ENCODE measurements at places on chromosomes 4 and X.

DNA sequence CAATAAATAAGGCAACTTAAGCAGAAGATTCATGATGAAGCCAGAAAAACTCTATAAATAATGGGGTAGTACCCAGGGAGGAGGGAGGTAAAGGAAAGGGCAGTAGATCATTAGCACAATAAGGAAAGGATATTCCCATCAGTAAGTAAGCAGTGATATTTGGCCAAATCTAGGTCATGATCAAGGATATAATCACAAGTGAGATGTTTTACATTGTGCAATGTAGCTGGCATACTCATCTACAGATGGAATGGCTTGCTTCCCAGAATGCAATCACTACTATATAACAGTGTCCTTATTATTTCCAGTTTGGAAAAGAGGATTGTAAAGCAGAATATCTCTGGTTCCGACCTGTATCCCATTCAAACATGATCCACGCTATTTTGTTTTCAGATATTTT, 483.4 kb downstream of the RPA4 start:
- peaks cover 3% of the 10 kb centered on the region for H3K4me1 ChIP-seq
- no peaks in the 10 kb centered on the region for H3K36me3 ChIP-seq
- no peak overlapping the region for H3K4me3 ChIP-seq
- no peak overlapping the region for H3K27ac ChIP-seq

- no peaks in the 10 kb centered on the region for H3K36me3 ChIP-seq
- H3K4me1 ChIP-seq, result peaks cover 31% of the 10 kb centered on the region
- peak; percentile 23 for DNase-seq
- H3K27me3 ChIP-seq, result no peaks in the 10 kb centered on the region
- H3K27ac ChIP-seq, result no peak overlapping the region
Observed at GRCh38 chr4:85952972-85953650, 406.7 kb downstream of the MAPK10 start.

- no peak overlapping the region for H3K27ac ChIP-seq
- H3K4me3 ChIP-seq, result no peak overlapping the region
Observed at GRCh38 chr4:4481399-4481994, 60.4 kb downstream of the STX18 start.

DNA sequence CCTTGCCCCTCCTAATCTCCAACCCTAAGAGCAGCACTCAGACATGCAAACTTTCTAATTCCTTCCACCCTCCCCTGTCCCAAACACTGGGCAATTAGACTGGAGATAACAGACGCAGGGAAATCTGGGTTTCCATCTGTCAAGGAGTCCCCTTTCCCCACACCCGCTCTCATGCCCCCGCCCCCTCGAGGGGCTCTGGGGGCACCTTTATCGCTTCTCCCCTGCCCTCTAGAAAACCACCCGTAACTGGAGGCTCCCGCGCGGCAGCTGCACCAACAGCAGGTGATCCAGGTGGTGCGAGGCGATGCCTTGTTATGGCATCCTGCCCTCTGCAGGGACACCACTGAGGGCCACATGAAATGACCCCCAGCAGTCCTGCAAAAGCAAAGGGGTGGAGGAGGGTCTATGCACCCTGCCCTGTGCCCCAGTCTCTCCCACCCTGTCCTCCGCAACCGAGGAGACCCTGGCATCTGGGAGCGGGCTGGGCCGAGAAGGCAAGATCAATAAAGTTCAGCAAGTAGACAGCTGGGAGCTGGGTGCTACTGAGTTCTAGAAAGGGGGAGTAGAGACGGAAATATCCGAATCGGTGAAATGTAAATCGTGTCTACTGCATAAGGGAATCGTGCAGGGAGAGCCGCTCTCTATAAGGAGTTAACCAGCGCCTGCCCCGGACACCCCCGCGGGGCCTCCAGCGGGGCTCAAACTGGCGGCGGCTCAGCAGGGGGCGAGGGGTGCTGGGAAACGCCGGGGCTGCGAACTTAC, 1.6 kb downstream of the KCTD8 start:
- H3K4me3 ChIP-seq, result peak overlapping the region; percentile 64
- peaks cover 46% of the 10 kb centered on the region for H3K27me3 ChIP-seq
- no peaks in the 10 kb centered on the region for H3K36me3 ChIP-seq
- DNase-seq, result peak; percentile 39
- H3K27ac ChIP-seq, result no peak overlapping the region

- no peak overlapping the region for H3K27ac ChIP-seq
- peaks cover 10% of the 10 kb centered on the region for H3K4me1 ChIP-seq
- H3K27me3 ChIP-seq, result no peaks in the 10 kb centered on the region
Observed at GRCh38 chr4:22324422-22324821, 191.4 kb downstream of the ADGRA3 start.
